ENCODE measurements at places on chromosomes 16 and 17. TPM values are rescaled to one million over a fixed set of nuclear protein-coding genes. Genes with fewer than 3 reads are reported as not detected.

Gene C17orf50
- not detected for total RNA-seq

Gene C17orf107
- 0.43 TPM for total RNA-seq

Gene CNTNAP1
- total RNA-seq, result 0.92 TPM

Gene SLC38A8
- total RNA-seq, result not detected

Gene RAB11FIP4
- 62.0 TPM for total RNA-seq

Gene PSMC3IP
- 6.0 TPM for total RNA-seq

Gene OTOP3
- not detected for total RNA-seq

DNA sequence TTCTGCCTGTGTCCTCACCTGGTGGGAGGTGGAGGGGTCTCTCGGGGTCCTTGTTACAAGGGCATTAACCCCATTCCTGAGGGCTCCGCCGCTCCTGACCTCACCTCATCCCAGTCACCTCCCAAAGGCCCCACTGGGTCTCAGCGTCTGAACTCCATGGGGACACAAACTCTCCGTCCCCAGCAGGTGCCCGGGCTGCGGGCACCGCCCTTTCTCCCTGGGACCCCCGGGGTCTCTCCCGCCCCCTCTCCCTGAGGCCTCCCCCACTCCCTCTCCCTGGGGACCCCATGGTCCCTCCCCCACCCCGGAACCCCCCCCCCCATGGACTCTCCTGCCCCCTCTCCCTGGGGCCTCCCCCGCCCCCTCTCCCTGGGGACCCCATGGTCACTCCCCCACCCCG is 24.8 kb downstream of the CACNA1H start:
- no peak for DNase-seq

GRCh38 chr17:10640475-10640874 is 16.6 kb downstream of the MYH3 start:
- no peak for DNase-seq

GRCh38 chr17:16434662-16435061 is 19.3 kb downstream of the TRPV2 start:
- no peak for DNase-seq

DNA sequence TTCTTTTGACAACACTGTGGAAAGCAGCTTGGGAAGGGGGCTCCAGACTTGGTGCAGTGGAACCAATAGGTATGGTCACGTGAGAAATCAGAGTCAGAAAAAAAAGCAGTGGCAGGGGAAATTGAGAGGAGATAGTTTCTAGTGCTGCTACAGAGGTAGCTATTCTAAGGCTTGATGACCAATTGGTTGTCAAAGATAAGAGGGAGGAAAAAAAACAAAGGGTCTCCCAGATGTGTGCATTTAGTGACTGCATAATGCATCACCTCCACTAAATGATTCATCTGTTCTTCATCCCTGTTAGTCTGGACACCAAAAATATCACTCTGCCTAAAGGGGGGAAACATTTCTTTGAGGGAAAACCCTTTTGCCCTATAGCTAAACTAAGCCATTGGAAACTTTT is 56.5 kb downstream of the PIGL start:
- DNase-seq, result no peak

DNA sequence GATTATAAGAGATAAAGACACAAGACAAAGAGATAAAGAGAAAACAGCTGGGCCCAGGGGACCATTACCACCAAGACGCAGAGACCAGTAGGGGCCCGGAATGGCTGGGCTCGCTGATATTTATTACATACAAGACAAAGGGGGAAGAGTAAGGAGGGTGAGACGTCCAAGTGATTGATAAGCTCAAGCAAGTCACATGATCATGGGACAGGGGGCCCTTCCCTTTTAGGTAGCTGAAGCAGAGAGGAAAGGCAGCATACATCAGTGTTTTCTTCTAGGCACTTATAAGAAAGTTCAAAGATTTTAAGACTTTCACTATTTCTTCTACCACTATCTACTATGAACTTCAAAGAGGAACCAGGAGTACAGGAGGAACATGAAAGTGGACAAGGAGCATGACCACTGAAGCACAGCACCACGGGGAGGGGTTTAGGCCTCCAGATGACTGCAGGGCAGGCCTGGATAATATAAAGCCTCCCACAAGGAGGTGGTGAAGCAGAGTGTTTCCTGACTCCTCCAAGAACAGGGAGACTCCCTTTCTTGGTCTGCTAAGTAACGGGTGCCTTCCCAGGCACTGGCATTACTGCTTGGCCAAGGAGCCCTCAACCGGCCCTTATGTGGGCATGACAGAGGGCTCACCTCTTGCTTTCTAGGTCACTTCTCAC is 63.9 kb upstream of the ARL4D start:
- DNase-seq, result no peak

- no peak for DNase-seq
Measured at GRCh38 chr17:78132767-78133178, 2.2 kb downstream of the TMC8 start.

DNA sequence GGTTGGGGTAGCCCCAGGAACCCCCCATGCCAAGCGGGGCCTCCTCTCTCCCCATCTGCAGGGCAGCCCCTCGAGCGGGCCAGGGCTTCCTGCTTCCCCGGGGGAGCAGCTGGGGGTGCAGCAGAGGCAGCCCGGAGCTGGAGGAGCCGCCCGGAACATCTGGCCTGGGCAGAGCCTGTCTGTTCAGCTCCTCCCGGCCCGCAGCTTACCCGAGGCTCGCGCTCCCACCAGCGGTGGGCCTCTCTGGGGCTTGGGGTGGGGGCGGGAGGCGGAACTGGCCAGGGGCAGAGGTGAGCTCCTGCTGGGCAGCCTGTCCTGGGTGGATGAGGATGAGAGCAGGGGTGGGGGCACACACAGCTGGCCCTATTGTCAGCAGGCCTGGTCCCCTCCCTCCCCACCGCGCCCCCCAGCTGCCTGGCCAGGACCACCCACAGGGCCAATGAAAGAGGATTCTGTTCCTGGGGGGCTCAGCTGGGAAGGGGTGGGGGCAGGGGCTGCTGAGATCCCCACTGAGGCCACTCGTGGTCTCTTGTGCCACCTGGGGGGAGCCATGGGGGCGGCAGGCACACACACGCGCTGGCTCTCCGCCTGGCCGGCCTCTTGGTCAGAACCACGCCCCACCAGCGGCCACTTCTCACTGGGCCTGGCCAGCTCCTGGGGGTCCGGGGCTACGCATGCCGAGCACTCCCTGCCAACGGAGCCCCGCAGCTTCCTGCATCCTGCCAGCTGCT is 34.7 kb downstream of the BAHCC1 start:
- DNase-seq, result no peak
